GM12891 (cell line): ENCODE measurements at places on chromosomes 3 and 15.

GRCh38 chr3:167787440-167787839 is 51.9 kb downstream of the SERPINI1 start:
- no peak for DNase-seq

- no peak for DNase-seq
Observed at GRCh38 chr3:35992041-35992440, 352.7 kb downstream of the ARPP21 start.

- no peak for DNase-seq
Observed at GRCh38 chr15:88394553-88395145, 72.5 kb downstream of the MRPL46 start.

DNA sequence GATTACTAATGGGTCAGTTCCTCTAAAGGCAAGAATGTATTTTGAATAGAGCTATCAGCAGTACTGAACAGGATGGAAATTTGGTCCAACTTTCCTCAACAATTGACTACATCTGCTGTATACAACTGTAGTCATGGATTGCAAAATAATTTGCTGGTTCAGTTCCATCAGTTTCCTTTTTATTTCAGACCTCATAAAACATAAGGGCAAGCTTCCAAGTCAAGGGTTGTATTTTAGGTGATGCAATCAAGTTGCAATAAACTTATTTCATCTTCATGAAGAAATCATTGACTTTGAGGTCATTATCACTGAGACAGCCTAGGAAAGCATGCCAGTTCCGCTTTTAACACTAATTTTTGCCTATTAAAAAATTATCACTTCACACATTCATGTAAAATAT is 90.4 kb upstream of the TSEN2 start:
- no peak for DNase-seq

DNA sequence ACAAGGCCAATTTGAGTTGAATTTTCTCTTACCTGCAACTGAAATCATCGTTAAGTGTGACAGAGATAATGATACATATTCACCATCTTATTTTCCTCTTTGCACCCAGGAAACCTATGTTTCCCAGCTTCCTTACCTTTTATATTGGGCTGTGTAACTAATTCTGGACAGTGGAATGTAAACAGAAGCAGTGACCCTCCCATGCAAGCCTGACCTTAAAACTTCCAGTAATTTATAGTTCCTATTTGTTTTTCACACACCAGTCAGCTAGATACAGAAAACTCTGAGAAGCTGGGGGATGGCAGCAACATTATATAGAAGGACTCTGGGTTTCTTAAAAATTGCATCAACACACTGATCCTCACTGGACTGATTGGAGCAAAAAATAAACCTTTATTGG is 4.5 kb upstream of the ZNF280D start:
- DNase-seq, result no peak

DNA sequence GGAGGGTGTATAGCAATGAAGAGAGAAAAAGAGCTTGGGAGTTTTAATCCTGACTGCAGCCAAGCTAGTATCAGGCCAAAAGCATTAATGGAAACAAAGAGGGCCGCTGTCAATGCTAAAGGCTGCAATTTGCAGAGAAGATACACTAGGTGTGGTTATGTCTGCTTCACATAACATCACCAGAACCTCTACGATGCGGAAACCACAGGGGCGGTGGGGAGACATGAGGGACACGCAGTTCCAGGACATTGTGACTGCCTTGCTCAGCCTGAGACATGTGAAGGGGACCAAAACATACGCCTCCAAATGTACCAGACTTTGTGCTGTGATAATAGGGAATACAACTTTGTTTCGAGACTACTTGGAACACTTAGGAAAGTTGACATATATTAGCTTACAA is 88.4 kb downstream of the APBA2 start:
- DNase-seq, result no peak

- DNase-seq, result no peak
Observed at GRCh38 chr15:81880314-81880713, 165.5 kb downstream of the MEX3B start.
